ENCODE measurements at places on chromosomes 1 and 21.

DNA sequence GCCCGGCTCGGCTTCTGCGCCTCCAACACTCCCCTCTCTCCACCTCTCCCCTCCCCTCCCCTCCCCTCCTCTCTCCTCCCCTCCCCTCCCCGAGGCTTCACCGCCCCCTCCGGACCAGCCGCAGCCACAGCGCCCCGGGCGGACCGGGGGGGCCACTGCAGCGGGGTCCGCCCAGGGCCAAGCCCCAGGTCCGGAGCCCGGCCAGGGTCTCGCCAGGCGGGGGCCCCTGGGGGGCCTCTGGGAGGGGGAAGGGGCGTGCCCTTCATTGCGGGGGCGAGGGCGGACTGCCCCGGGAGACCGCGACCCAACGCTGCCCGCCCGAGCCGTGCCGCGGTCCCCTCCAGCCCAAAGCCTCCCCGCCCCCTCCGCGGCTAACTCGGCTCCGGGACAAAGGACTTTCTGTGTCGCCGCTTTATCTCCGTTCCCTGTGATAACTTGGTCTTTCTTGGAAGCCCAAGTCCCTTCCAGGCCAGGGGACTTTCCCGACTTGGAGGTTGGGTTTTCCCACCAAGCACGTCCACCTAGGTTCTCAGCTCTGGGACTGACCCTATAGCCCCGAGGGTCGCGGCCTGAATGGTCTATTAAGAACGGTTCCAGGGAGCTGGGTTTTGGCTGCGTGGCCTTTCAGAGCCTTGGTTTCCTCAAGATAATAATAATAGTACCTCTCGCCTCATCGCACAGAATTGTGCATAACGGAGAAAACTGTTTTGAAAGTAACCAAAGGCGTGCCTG is at the start of gene UBQLN4:
Gene UBQLN4 (minus strand): TSS at position 31 of the 732 bp plus-strand sequence. CDS start 97 bp downstream, outside the sequence.
- peak; percentile 90 for DNase-seq

DNA sequence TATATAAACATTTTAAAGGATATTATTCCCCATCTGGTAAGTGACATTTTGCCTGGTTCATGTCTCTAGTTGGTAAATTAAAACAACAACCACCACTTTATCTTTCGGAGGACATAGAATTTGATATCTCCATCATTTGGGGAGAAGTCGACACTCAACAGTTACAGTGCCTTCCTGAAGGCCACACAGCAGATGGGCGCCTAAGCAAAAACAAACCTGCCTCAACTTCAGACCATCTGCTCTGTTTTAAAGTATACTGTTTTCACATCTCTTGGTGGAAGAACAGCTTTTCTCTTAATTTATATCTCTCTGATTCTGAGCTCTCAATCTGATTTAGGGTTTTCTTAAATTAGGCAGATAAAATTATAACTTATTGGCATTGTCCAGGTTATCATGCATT is 282.2 kb downstream of the RYR2 start:
- no peak for DNase-seq

- DNase-seq: no peak
Measured at GRCh38 chr1:15188678-15189077, 35.1 kb downstream of the TMEM51 start.

DNA sequence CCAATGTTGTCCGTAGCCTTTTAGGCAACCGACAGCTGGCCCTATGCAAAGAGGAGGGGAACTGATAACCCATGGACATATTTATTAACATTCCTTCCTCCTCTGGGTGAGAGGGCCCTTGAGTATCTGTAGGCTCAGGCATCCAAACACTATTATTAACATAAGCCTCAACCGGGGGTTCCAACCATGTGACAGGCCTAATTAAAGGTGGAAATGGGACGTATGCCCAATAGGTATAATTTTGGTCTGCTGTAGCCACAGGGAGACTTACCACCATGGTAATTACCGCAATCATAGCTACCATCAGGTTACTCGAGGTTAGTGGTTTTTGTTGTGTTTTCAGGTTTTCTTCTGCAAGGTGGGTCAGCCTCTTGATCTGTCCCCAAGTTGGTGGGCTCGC is 5.3 kb downstream of the DAP3 start:
- no peak for DNase-seq

- DNase-seq: no peak
Measured at GRCh38 chr1:51240084-51240483, 4.0 kb downstream of the RNF11 start.

- no peak for DNase-seq
Measured at GRCh38 chr1:80656014-80656636, 1144.6 kb upstream of the ADGRL2 start.

DNA sequence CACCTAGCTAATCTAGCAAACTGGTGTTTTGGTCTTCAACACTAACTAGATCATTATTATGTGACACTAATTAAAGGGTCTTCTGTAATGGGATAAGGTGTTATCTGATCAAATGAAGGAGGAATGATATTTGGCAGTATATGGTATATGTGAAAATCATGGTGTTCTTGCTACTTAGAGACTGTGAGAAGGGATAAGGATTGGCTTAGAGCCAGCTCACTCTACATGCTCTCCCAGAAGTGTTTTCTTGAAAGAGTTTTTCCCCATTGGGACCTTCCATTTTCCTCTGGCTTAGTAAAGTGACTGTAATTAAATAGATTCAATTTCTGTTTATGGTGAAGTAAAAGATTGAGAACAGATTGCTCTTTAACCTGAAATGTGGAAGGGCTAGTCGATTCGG is 71.2 kb upstream of the RGL1 start:
- no peak for DNase-seq

GRCh38 chr1:160548183-160548582 is 25.1 kb upstream of the SLAMF6 start:
- DNase-seq: no peak

- DNase-seq: no peak
Measured at GRCh38 chr1:32516402-32516801, 22.8 kb upstream of the ZBTB8A start.

DNA sequence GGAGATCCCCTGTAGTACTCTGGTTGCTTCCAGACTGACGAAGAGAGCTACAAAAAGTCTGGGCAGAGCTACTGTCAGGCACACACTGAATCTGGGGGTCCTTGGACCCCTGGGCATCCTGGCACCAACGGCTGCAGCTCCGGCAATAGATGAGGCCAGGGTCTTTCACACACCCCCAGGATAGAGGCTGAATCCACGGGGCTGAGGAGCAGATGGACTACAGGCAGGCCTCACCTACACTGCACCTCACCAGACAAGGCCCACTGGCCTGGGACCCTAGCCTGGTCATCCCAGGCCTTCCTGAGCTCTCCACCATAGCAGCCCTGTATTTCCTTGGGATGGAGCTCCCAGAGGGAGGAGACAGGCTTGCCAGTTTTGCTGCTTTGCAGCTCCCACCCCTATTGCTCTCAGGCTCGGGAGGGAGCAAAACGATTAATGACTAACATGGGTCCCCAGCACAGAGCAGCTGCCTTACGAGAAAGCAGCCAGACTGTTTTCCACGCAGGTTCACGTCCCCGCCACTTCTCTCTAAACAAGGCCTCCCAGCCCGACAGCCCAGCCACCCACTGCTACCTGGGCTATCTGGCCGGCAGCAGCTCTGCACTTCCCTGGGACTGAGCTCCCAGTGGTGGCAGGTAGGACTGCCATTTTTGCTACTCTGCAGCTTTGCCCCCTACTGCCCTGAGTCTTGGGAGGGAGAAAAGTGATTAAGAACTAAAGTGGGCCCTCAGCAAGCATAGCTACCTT is 1022.5 kb upstream of the ADGRL2 start:
- no peak for DNase-seq

DNA sequence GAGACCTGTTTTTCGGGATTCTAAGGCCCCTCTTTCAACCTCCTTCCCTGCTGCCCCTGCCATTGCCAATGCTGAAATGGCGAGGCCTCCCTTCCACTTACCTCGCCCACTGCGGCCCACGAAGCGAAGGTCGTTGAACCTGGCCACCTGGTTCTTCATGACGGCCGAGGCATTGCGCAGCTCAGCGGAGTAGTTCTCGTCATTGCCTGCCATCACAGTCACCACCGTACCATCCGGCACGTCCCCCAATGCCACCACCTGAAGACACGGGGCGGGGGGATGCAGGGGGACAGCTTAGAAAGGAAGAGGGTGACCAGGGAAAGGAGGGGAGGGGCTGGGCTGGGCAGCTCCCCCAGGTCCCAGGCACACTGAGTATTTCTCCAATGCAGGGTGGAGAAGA is 2.6 kb downstream of the RUNX3 start:
- no peak for DNase-seq

- DNase-seq: no peak
Measured at GRCh38 chr1:226404904-226405222, 3.0 kb downstream of the PARP1 start.

- no peak for DNase-seq
Measured at GRCh38 chr1:46495778-46496177, 6.1 kb downstream of the DMBX1 start.

- DNase-seq: no peak
Measured at GRCh38 chr1:182122256-182122912, 60.9 kb upstream of the ZNF648 start.

DNA sequence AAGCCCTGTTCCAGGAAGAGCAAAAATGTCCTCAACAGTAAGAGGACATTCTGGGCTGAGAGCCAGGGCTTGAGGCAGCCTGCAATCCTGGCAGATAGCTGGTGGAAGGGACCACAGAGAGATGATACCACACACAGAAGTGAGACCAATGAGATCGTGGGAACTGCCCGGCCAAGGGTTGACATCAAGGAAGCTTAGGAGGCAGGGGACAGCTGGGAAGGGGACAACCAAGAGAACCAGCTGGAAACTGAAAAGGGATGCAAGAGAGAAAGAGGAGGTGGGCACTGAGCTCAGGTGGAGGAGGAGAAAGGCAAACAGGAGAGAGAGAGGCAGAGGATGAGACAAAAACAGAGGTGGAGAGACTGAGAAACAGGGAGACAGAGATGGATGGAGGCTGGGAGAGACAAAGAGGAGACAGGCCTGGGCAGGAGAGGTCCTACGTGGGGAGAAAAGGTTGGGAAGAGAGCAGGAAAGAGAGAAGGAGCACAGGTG is 9.2 kb downstream of the PDZK1IP1 start:
- DNase-seq: no peak

- DNase-seq: no peak
Measured at GRCh38 chr1:15132965-15133364, 20.6 kb upstream of the TMEM51 start.

DNA sequence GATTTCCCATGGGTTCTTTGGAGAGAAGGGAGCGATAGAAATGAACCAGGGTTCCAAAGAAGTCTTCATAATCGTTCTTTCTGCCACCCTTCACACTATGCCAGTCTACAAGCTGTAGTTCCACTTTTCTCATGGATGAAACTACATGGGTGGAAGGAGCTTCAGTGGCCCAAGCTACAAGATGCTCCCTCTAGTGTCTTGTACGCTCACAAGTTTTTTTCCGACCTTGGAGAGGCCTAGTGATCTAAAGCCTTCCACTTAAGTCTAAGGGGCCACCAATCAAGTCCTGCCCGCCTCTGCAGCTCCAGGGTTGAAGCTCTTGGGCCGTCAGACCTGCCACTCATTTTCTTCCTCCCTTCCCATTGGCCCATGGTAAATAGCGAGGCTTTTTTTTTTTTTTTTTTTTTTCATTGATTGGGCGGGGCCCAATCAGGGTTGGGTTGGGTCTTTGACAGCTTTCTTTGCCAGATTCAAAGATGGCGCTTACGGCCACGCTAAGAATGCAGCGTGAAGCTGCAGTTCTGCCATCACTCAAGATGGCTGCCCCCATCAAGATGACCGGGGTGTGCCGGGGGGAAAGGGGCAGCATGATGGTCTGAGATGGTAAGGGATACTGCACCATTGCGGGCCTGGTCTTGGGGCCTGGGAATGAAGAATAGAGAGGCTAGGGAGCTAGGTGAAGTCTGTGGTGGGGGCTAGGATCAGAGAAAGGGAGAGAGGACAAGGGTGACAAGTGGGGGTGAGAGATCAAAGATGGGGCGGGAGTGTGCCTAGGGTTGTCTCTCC is at the start of gene TOMM40L:
Gene TOMM40L (plus strand): TSS at position 527 of the 786 bp plus-strand sequence. CDS start 430 bp downstream, outside the sequence.
- peak; percentile 88 for DNase-seq

DNA sequence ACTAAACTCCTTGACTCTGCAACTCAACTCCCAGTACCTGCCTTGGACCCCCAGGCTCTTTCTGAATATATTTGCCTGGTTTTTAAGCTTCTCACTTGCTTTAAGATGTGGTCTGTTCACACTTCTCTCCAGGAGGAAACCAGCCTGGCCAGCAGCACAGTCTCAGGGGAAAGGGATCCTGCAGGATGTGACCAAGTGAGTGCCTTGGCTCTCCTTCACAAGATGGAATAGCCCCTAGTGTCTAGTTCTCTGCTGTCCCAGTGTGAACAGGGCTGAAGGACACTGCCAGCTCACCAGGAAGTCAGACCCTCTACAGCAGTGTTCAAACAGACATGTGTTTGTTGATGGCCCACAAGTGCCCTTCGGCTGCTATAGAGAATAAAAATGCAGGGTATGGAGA is 32.9 kb downstream of the CD244 start:
- no peak for DNase-seq

DNA sequence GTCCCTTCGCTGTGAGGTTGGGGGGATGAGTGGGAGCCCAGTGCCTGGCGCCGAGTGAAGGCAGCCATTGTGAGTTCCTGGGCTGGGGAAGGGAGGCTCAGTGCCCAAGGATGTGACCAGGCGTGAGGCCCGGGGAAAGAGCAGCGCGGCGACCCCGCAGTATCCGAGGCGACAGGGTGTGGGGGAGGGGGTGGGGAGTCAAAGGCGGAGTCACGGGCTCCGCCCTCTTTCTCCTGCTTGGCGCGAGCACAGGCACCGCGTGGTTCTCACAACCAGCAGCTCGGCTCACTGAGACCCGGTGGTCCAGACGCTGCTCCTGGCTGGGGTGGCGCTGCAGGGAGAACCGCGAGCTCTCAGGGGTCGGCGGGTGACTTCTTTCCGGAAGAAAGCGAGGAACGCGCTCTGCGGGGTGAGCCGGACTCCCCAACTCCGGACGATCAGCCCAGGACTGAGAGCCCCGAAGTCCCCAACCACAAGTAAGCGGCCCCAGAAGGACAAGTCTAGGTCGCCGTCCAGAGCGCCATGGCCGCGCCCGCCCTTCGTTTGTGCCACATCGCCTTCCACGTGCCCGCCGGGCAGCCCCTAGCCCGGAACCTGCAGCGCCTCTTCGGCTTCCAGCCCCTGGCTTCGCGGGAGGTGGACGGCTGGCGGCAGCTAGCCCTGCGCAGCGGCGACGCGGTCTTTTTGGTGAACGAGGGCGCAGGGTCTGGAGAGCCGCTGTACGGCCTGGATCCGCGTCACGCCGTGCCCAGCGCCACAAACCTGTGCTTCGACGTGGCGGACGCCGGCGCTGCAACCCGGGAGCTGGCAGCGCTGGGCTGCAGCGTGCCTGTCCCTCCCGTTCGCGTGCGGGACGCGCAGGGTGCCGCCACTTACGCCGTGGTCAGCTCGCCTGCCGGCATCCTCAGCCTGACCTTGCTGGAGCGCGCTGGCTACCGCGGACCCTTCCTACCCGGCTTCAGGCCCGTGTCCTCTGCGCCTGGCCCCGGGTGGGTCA is at the start of gene HPDL:
Gene HPDL (plus strand): TSS at position 269 of the 997 bp plus-strand sequence. CDS start 254 bp downstream, at position 523.
- DNase-seq: peak; percentile 86

DNA sequence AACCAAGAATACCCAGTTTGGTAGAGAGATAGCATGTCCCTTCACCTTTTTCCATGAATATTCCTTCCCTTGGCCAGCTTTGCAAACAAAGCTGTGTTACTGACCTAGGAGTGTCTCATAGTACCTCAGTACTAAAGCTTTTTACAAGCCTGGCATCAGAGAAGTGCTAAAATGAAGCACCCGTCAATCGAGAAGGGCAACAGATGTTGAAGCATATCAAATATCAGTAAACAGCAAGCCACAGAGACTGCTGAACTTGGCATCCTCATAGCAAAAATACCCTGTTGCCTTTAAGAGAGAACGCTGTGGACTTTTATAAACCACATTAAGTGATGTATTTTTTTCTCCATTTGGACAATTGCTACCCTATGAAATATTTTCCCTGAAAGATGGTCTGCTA is 128.6 kb upstream of the HOOK1 start:
- no peak for DNase-seq
